ENCODE measurements at places on chromosomes 6 and 20.
A peak's percentile ranks its signal among the peaks of the same experiment; 100 is the strongest.

GRCh38 chr20:44692932-44693480, 22.2 kb upstream of the CCN5 start:
- no peak for DNase-seq

DNA sequence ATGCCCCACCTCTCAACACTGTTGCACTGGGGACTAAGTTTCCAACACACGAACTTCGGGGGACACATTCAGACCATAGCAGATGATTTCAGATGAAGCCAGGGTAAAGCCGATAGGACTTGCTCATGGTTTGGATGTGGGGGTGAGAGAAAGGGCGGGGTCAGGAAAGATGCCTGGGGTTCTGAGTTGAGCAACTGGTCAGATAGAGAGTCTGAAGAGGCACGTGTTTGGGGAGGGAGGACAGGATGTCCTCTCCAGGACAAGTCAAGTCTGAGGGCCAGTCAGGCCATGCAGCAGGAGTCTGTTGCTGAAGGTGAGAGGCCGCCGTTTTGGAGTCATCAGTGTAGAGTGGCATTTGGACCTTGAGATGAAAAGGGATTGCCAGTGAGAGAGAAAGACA, 197.9 kb upstream of the SNX9 start:
- DNase-seq, result no peak

DNA sequence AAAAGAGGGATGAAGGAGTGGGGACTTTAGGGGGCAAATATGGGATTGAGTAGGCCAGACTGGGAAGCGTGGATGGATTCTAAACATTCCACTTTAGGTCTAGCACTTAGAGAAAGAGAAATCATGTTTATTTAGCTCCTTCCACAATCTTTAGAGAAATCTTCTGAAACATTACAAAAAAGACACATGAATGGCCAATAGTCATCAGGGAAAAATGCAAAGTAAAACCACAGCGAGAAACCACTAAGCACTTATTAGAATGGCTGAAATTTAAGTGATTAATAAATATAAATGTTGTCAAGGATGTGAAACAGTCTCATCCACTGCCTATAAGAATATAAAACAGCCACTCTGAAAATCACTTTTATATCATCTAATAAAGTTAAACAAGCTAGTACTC, 46.9 kb downstream of the HLA-A start:
- no peak for DNase-seq

GRCh38 chr6:28721372-28721771, 195.7 kb downstream of the GPX5 start:
- DNase-seq, result no peak

GRCh38 chr6:41372832-41373626, 37.6 kb downstream of the NCR2 start:
- no peak for DNase-seq

DNA sequence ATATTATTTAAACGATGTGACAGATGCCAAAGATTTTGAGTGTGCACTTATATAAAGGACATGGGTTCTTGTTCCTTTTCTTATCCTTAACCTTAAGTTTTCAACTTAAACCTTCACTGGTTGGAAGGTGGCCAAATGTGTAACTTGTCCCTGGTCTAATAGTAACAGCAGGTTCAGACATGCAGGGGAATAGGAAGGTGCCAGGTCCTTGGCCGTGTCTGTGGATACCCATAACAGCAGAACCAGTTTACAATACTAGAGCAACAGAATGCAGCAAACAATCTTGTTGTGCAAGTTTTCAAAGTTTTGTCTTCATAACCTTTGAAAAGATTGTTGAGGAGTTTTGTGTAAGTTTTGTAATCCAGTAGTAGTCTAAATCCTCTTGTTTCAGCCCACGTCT, 4.4 kb downstream of the MYB start:
- DNase-seq, result peak; percentile 60

DNA sequence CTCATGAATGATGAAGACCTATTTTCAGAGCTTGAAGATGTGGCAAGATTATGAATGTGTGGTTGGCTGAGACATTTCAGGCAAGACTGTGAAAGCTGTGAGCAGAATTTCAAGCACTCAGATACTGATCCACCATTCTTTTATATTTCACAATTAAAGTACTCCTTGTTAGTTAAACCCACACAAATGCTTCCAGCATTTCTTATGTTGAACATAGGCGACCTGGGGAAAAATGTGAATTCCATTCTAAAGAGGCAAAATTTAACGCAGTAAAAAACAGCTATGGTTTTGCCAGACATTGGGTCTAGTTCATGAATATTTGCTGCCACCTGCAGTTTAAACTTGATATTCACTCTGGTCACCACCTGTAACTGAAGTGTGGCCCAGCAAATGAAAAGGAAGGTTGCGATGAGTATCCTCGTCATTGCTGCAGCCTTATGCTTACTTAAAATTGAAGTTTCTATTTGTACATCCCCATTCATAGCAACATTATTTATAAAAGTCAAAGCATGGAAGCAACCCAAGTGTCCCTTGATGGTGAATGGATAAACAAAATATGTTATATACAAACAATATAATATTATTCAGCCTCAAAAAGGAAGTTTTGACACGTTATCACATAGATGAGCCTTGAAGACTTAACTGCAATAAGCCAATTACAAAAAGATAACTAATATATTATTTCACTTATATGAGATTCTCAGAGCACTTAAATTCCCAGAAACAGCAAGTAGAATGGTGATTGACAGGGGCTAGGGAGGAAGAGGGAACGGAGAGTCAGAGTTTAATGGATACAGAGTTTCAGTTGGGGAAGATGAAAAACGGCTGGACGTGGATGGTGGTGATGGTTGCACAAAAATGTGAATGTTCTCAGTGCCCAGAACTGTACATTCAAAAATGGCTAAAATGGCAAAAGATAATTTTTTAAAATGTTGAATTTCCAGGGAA, 32.4 kb upstream of the FAM184A start:
- peak; percentile 80 for DNase-seq

GRCh38 chr6:157268835-157269234, 54.5 kb downstream of the TMEM242 start:
- no peak for DNase-seq

DNA sequence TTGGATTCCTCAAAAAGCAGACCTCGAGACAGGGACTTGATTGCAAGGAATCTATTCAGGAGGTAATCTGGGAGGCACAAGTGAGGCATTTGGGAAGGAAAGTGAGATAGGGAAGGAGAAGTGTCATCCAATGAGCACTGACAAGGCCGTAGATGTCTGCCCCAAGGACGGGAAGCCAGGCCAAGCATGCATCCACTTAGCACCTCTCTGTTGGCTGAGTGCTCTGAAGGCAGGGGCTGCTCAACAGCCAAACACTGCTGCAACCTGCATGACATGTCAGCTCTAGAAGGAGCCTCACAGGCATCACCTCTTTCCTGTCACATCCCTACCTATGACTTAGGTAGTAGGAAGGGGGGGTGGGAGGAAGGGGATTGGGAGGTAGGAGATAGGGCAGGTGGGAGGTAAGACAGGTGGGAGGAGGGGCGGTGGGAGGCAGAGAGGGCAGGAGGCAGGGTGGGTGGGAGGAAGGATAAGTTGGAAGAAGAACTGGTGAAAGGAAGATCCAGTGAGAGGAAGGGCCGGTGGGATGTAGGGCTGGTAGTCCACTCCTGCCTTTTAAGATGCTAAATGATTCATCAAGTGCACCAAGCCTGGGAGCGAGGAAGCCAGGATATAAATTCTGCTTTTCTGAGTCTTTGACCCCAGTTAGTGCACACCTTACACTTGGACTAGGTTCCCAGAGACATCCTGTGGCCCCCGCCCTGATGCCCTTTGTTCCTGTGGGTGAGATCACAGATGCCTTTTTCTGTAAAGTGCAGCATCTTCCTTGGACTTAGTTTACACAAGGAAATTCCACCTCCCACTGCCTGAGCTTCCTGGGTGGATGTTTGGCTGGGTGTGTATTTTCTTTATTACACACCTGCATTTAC, 83.8 kb upstream of the NXT1 start:
- no peak for DNase-seq

Measured in KBM-7 (cell line).